Activated T-helper 17 cell treated with anti-CD3 and anti-CD28 coated beads, Interleukin-2, amount 50 U/mL, for 72 hours (primary cell): ENCODE measurements at places on chromosomes 7 and 10.
A peak's percentile ranks its signal among the peaks of the same experiment; 100 is the strongest.

- H3K36me3 ChIP-seq, result no peaks in the 10 kb centered on the region
- ATAC-seq, result no peak
- no peaks in the 10 kb centered on the region for H3K27me3 ChIP-seq
- H3K4me3 ChIP-seq, result no peak overlapping the region
These were observed 167.5 kb upstream of the NAMPT start for GRCh38 chr7:106452031-106452851.

- H3K4me1 ChIP-seq, result no peaks in the 10 kb centered on the region
- H3K4me3 ChIP-seq, result no peak overlapping the region
- no peak for ATAC-seq
- no peak overlapping the region for H3K27ac ChIP-seq
These were observed 5.1 kb upstream of the SLC16A12 start for GRCh38 chr10:89540420-89540949.

- no peak for ATAC-seq
- H3K27me3 ChIP-seq, result peaks cover 16% of the 10 kb centered on the region
- H3K36me3 ChIP-seq, result no peaks in the 10 kb centered on the region
- H3K4me1 ChIP-seq, result no peaks in the 10 kb centered on the region
- H3K4me3 ChIP-seq, result no peak overlapping the region
These were observed 69.7 kb upstream of the FGFR2 start for GRCh38 chr10:121667948-121668313.

GRCh38 chr10:22325272-22326144, 4.6 kb downstream of the BMI1 start:
- H3K36me3 ChIP-seq, result peaks cover 60% of the 10 kb centered on the region
- peak overlapping the region; percentile 87 for H3K27ac ChIP-seq
- peaks cover 22% of the 10 kb centered on the region for H3K4me1 ChIP-seq
- ATAC-seq, result peak; percentile 57

DNA sequence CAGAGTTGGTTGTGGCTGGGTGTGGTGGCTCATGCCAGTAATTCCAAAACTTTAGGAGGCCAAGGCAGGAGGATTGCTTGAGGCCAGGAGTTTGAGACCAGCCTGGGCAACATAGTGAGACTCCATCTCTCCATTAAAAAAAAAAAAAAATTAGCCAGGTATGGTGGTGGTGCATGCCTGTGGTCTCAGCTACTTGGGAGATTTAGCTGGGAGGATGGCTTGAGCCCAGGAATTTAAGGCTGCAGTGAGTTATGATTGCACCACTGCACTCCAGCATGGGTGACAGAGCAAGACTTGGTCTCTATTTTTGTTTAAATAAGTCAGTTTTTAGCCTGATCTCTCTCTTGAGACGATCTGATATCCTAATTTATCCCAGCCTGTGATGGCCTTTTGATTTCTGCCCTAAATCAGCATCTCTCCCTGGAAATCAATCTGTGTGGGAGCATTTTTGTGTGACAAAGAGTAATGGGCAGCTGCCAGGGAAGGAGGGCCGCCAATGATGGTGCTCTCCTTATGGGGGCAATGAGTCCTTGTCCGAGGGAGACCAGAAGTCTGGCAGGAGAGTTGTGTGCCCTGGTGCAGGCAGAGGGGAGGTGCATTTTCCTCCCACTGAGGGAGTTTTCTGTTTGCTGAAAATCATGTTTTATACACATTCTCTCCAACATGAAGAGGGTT, 111.0 kb downstream of the NRP1 start:
- H3K36me3 ChIP-seq, result no peaks in the 10 kb centered on the region
- no peak overlapping the region for H3K27ac ChIP-seq
- peaks cover 15% of the 10 kb centered on the region for H3K27me3 ChIP-seq
- no peak overlapping the region for H3K4me3 ChIP-seq

DNA sequence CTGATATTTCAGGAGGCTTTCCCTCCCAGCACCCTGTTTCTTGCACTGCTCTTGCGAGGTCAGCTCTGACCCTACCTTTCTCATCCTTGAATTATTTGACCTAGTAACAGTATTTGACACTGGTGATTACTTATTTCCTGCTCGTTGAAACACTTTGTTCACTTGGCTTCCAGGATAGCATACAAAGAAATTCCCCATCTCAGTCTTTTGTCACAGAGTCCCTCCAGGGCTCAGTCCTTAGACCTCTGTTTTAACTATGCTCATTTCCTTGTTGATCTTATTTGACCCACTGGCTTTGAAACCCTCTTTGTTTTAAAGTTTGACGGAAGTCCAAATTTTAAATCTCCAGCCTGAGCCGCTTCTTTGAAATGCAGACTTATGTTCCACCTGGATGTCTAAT, 29.9 kb downstream of the BMPR1A start:
- ATAC-seq, result no peak
- no peak overlapping the region for H3K27ac ChIP-seq
- H3K27me3 ChIP-seq, result no peaks in the 10 kb centered on the region
- H3K4me1 ChIP-seq, result no peaks in the 10 kb centered on the region
- no peaks in the 10 kb centered on the region for H3K36me3 ChIP-seq
- H3K4me3 ChIP-seq, result no peak overlapping the region

- H3K4me3 ChIP-seq, result no peak overlapping the region
- H3K27ac ChIP-seq, result no peak overlapping the region
- peaks cover 8% of the 10 kb centered on the region for H3K27me3 ChIP-seq
- no peak for ATAC-seq
- no peaks in the 10 kb centered on the region for H3K36me3 ChIP-seq
- H3K4me1 ChIP-seq, result no peaks in the 10 kb centered on the region
These were observed 47.9 kb upstream of the SKAP2 start for GRCh38 chr7:26912338-26912737.

DNA sequence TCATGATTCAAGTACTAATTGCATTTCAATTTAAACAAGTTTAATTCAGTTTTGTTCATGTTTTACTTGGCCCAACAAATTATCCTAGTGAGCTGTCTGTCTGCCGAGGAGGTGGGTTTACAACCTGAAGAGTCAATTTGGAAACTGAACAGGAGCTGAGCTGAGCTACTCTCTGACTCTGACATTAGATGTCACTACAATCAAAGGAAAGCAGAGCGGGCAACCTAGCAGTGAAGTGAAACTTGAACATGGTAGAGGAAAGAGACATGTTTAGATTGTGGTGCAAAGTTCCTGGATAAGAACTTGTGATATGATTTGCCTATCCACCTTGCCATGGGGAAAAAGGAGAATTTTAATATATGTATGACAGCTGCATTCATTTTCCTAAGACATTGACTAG, 9.6 kb upstream of the AGR3 start:
- H3K4me3 ChIP-seq, result no peak overlapping the region
- H3K27ac ChIP-seq, result no peak overlapping the region
- peaks cover 6% of the 10 kb centered on the region for H3K4me1 ChIP-seq
- no peaks in the 10 kb centered on the region for H3K36me3 ChIP-seq
- ATAC-seq, result peak; percentile 52
- peaks cover 3% of the 10 kb centered on the region for H3K27me3 ChIP-seq

DNA sequence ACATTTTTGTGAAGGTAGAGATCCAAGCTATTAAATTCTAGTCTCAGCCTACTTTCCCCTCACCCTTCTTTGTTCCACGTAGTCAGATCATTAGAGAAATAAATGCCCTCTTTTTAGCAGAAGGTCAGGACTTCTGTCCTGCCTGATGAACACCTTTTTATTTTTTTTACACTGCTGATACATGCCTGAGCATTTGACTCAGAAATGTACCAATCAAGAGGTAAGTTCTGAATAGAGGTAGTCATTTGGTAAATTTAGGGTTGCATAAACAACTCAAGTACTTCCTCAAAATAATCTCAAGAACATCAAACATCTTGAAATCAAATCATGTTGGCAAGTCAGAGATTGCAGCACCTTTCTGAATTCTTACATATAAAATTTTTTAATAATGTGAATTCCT, 133.7 kb downstream of the MYO3A start:
- no peaks in the 10 kb centered on the region for H3K36me3 ChIP-seq
- no peaks in the 10 kb centered on the region for H3K4me1 ChIP-seq
- ATAC-seq, result no peak

GRCh38 chr10:5615316-5615715, 51.1 kb downstream of the ASB13 start:
- H3K27ac ChIP-seq, result no peak overlapping the region
- H3K36me3 ChIP-seq, result no peaks in the 10 kb centered on the region
- no peak overlapping the region for H3K4me3 ChIP-seq
- H3K4me1 ChIP-seq, result no peaks in the 10 kb centered on the region

DNA sequence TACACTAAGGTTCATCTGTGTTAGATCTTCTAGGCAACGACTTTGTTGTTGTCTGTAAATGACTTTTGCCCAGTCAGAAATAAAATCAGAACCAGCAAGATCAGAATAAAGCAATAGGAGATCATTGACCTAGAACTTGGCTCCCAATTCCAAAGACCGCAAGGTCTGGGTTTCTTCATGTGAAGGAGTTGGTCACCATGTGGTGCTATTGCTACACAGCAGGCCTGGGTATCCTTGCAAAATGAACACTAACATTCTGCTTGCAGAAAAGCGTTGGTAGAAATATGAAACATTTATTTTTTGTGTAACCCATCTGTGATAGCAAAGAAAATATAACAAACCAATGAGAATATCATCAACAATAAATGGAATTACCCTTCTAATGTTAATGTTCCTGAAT, 831.0 kb downstream of the NXPH1 start:
- no peaks in the 10 kb centered on the region for H3K4me1 ChIP-seq
- H3K4me3 ChIP-seq, result no peak overlapping the region
- H3K27ac ChIP-seq, result no peak overlapping the region
- H3K36me3 ChIP-seq, result no peaks in the 10 kb centered on the region
- no peak for ATAC-seq
- H3K27me3 ChIP-seq, result no peaks in the 10 kb centered on the region

DNA sequence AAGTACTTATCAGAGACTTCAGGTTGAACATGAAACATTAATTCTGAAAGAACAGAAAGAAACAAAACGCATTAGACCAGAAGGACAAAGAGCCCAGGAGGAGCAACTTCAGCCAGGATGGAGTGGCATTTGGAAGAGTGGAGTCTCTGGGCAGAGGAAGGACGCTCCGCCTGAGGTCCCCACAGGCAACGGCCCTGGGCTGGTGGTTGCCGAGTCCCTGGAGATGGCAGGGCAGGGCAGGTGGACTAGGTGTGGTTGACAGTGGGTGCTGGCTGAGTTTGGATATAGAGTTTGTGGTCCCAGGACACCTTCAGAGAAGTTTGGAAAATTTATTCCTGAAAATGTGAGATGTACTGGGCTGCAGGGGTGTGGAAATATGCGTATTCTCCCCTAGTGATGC, 27.4 kb upstream of the LARP4B start:
- no peaks in the 10 kb centered on the region for H3K36me3 ChIP-seq
- no peaks in the 10 kb centered on the region for H3K4me1 ChIP-seq

GRCh38 chr10:30701451-30702173, 72.1 kb upstream of the LYZL2 start:
- peak; percentile 74 for ATAC-seq
- H3K4me3 ChIP-seq, result peak overlapping the region; percentile 93
- H3K27me3 ChIP-seq, result no peaks in the 10 kb centered on the region
- peaks cover 34% of the 10 kb centered on the region for H3K4me1 ChIP-seq
- H3K36me3 ChIP-seq, result peaks cover 93% of the 10 kb centered on the region

DNA sequence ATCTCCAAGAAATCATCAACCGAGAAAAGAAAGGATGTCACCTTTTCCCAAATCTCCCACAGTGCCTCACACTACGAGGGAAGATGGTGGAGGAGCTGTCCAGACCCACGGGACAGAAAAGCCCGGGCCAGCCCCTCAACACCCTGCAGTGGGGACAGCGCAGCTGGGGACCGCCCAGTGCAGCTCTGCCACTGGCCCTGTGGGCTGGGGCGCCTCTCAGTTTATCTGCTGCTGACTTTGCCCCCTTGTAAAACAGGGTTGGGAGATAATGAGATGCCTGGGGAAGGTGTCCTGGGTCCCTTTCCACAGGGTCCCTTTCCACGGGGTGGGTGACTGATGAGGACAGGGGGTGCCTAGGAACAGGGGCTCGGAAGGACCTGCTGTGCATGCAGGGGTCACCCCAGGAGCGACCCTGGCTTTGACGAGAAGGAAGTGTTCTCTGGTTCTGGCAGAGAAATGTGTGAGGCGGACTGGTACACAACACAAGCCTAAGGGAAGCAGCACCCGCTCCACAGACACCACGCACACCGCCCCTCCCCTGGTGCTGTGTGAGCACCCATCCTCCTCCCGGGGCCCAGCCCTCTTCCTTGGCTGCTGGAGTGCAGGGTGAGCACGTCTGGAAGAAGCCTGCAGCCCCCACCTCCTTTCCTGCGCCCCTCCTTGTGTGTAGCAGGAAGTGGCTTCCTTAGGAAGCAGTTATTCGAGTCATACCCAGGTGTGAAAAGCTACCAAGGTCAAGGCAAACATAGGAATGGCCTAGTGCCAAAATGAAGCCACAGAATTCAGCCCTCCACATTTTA, 339.9 kb downstream of the DNAJB6 start:
- peaks cover 67% of the 10 kb centered on the region for H3K27me3 ChIP-seq
- no peaks in the 10 kb centered on the region for H3K4me1 ChIP-seq
- no peak overlapping the region for H3K4me3 ChIP-seq
- no peak overlapping the region for H3K27ac ChIP-seq
- no peaks in the 10 kb centered on the region for H3K36me3 ChIP-seq

DNA sequence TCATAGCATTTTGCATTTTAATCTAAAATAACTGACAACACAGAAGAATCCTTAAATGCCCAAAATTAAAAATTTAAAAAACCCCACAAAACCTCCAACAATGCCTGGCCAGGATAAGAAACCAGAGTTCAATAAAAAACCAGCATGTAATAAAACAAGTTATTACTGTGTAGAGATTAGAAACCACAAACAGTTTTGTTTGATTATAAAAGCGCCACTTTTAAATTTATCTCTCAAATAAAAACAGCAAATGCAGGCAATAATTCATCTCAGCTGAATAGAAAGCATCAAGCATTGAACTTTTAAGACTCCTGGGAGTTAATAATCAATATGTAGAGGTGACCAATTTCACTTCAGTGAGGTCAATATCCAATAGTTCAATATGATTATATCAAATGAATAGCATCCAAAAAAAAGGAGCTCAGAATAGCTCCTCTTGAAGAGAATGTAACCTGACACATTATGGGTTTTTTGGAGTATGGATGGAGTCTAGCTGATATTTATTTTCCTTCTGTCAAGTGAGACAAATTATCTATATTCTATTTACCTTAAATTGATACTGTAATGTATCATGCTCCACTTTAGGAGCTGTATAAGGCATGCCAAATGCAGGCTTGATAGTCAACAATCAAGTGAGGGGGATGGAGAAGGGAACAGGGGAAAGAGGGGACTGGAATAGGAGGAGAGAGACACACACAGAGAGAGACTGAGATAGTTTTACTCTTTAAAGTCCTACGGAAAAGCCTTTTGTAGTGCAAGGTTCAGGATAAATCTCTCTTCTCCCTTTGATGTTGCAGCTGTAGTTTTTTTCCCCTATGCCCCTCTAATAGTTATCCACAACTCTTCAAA, 130.9 kb downstream of the RSU1 start:
- H3K27ac ChIP-seq, result no peak overlapping the region
- H3K36me3 ChIP-seq, result peaks cover 28% of the 10 kb centered on the region
- no peak overlapping the region for H3K4me3 ChIP-seq
- H3K27me3 ChIP-seq, result no peaks in the 10 kb centered on the region
- H3K4me1 ChIP-seq, result no peaks in the 10 kb centered on the region
- no peak for ATAC-seq

DNA sequence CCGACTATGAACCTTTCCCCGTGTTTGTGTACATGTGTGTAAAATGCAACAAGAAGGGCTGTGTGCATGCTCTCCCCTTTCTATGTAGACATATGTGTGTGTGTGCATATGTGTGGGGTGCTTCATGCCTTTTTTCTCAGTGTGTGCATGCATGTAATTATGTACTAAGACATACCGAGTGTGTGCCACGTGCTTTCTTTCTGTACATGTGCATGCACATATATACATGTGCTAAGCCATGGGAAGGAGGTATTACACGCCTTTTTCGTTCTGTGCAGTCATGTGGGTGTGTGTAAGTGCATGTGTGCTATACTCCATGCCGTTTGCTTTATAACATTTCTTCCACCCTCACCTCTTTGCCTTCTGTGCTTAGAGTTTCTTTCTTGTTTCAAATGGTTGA, 544.3 kb downstream of the TNS3 start:
- no peaks in the 10 kb centered on the region for H3K36me3 ChIP-seq
- no peak for ATAC-seq
- H3K27ac ChIP-seq, result no peak overlapping the region
- no peak overlapping the region for H3K4me3 ChIP-seq
- peaks cover 4% of the 10 kb centered on the region for H3K27me3 ChIP-seq
- no peaks in the 10 kb centered on the region for H3K4me1 ChIP-seq
